ENCODE measurements at places on chromosomes 13 and 19.

- DNase-seq: no peak
Measured at GRCh38 chr19:7924241-7924640, 1.7 kb downstream of the CTXN1 start.

DNA sequence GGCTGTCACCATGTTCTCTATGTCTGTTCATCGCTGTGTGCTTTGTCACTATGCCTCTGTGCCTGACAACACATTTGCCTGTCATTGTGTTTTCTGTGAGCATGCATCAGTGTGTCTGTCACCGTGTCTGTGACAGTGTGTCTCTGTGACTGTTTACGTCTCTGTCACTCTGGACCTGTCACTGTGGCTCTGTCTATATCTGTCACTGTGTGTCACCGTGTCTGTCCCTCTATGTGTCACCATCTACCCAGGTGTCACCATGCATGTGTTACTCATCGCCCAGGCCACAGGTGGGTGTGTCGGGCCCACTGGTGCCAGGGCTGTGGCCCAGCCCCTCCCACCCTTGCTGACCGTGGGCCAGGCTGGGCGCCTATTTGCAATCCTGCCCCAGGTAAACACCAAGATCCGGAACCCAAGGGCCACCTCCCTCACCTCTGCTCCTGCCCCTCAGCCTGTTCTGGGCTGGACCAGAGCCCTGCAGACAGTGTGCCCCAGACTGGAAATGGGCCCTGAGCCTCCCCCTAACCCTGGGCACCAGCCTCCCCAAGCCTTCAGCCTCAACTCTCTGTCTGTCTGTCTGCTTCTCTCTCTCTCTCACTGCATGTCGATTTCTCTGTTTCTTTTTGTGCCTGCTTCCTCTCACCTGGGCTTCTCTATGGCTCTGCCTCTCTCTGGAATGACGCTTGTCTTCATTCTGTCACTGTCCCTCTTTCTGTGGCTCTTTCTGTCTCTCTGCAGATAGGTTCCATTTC is 7.7 kb downstream of the IRF2BP1 start:
- no peak for DNase-seq

- peak; percentile 84 for DNase-seq
Measured at GRCh38 chr19:37905946-37906868, at the start of gene WDR87. Gene WDR87, minus strand, starts transcription at chr19:37906594. Its CDS starts 8,355 bp downstream, at chr19:37898239.

DNA sequence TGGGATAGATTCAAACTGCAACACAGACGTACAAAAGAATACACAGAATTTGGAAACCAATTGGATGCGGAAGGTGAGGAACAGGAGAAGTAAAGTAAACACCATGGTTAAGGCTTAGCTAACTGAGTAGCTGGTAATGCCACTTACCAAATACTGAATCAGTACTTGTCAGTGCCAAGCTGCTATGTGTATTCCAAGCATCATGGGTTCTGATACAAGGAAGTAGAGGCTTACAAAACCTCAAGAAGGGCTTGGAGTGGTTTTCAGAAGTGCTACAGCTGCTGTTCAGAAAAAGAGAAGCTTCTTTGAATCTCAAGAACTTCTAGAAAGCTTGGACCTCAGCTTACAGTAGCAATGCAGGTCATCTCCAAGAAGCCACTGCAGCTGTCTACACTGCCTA is 35.9 kb upstream of the DCT start:
- no peak for DNase-seq

GRCh38 chr13:39781381-39781780 is 125.9 kb downstream of the COG6 start:
- DNase-seq: no peak

DNA sequence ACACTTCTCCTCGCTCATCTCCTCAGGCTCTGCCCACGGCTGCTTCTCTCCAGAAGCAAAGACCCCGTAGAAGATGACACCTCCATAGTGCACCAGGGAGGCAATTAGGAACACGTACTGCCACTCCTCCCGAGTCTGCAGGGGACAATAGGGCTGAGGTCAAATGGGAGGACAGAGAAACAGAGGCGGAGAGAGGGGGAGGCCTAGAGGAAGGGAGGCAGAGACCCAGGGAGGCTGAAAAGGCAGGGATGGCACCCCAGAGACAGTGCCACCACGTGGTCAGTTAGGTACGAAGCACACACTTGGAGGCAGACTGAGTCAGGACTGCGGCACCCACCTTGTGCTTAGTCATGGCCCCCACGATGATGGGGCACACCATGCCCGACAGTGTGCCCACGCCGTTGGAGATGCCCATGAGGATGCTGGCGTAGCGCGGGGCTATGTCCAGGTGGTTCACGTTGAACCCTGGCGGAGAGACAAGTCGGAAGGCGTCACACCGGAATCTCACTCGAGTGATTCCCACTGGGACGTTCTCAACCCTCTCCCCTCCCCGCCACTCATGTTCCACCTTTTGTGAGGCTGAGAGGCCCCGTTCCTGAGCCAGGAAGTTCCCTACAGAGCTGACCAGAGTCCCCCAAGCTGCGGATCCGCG is 5.6 kb downstream of the GFY start:
- no peak for DNase-seq

- DNase-seq: no peak
Measured at GRCh38 chr13:50195045-50195444, 179.8 kb downstream of the KCNRG start.

DNA sequence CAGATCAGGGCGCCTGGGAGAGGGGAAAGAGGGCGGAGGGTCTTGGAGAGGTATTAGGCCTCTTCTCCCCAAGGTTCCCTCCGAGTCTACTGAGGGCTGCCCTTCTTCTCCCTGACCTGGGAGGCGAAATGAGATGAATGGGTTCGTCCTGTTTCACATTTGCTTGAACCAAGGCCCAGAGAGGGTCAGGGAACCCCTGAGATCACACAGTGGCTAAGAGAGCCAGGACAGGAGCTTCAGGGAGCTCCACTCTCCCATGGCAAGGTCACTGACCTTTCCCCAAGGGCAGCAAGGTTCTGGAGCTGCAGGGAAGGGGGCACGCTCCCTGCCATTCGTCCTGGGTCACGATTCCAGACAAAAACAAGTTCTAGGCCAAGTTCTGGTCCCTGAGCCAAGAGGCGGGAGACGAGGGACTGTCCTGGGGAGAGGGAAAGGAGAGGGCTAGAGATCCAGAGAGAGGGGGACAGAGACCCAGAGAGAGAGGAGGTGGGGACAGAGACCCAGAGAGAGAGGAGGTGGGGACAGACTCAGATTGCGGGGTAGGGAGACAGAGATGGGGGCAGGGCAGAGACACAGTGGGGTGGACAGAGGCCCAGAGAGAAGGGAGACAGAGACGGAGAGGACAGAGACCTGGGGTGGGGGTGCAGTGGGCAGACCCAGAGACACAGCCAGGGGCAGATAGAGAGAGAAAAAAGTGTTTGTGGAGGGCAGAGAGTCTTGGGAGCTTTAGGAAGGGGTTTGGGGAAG is 541 bp downstream of the ASPDH start:
- DNase-seq: no peak

GRCh38 chr13:36915896-36916640 is 4.0 kb downstream of the SMAD9 start:
- DNase-seq: no peak

- no peak for DNase-seq
Measured at GRCh38 chr13:97124206-97124605, 97.9 kb upstream of the MBNL2 start.

Data from iPS-NIHi11 (cell line).